ENCODE measurements at places on chromosomes 11 and 22.

DNA sequence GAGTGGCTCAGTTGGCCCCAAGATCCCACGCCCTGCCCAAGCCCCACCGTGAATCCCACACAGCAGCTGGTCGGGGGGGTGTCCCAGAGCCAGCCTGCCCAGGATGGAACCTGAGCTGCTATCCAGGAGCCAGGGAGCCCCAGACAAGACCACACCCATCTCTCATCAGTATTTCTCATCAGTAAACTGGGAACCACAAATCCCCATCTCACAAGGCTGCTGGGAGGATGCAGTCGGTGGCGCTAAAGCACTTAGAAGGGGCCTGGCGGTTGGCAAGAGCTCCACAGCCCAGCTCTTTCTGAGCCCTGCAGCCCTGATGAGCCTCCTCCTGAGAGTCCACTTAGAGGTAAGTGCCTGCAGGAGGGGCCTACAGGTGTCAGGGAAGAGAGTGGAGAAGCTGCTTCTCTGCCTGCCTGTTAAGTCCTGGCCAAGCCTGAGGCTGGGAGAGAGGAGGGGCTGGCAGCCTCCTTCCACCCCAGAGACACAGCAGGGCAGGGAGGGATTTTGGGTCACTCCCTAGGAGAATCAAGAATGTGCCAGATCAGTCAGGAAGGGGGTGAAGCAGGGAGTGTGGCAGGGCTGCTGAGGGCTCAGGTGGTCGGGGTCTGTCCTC is 6.1 kb downstream of the FADS3 start:
- no peak for DNase-seq

- no peak for DNase-seq
These were observed 54.7 kb upstream of the NECTIN1 start for GRCh38 chr11:119783466-119784400.

DNA sequence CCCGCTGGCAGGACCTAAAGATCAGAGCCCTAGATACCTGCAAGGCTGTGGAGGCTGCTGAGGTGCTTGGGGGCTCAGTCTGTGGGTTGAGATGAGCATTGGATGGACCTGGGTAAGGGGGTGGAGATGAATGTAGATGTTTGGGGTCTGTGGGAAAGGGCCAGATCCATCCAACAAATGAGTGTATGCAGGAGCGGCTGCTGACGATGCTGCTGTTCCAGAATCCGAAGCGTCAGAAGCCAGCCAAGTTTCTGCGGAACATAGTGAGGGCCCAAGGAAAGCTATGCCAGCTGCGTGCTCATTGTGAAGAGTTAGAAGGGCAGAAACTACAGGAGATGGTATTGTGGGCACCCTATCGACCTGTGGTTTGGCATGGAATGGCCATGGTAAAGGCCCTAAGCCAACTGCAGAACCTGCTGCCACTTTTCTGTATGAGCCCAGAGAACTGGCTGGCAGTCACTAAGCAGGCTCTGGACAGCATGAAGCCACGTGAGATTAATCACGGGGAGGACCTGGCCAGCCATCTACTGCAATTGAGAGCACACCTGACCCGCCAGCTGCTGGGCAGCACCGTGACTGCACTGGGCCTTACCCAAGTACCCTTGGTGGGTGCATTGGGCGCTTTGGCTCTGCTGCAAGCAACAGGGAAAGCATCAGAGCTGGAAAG is 36.6 kb downstream of the RRP8 start:
- DNase-seq, result no peak

DNA sequence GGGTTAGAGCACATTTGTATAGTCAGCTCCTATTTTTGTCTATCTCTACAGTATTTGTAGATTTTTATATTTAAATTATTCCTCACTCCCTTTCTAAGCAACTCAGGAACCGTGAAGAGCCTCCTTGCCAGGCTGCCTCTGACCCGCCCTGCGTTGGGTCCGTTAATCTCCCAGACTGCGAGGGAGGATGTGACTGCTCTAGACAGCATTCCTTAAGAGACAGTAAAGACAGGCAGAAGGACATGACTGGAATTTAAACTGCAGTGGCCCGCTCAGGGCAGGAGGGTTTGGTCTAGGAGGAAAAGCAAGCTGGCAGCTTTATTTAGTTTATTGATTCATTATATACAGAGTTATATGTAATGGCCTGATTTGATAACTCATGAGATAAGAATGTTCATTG is 413.7 kb downstream of the TMEM135 start:
- no peak for DNase-seq

DNA sequence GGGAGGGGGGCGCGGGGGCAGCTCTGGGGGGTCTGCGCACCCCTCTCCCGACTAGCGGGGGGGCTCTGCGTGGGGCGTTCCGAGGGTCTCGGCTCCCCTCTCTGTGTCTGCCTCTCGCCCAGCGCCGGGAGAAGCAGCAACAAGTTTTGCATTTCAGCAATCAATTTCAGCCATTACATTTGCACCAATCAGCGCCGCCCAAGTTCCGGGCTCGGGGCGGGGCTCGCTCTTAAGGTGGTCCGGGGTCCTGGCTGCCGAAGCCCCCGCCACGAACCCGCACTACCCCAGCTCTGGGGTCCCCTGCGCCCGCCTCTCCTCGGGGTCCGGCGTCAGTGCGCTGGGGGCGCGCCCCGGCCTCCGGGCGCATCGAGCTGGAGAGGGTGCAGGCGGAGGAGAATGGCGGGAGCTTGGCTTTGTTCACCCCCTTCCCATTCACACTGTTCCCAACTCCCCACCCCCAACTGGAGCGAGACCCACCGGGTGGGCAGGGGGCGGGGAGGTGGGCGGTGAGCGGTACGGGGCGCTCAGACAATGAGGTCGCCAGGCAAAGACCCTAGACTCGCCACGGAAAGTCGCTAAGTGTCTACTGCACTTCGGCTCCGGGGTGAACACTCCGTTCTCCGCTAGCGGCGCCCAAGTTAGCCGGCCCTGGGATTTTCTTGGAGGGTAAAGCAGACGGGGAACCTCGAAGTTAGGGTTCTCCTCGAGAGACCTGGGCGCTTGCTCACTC is at the start of gene MN1:
Gene MN1 (minus strand): TSS at position 141 of the 730 bp plus-strand sequence. CDS start 1,213 bp downstream, outside the sequence.
- no peak for DNase-seq

GRCh38 chr11:133819114-133819513 is 26.2 kb downstream of the SPATA19 start:
- no peak for DNase-seq

Measured in GM06990 (cell line).